ENCODE measurements at places on chromosomes 3 and 15.

- no peak for DNase-seq
These were observed 248.2 kb upstream of the ADAMTS9 start for GRCh38 chr3:64935971-64936370.

- DNase-seq, result peak; percentile 69
These were observed 5.9 kb downstream of the RNU6-1 start for GRCh38 chr15:67833710-67834511.

DNA sequence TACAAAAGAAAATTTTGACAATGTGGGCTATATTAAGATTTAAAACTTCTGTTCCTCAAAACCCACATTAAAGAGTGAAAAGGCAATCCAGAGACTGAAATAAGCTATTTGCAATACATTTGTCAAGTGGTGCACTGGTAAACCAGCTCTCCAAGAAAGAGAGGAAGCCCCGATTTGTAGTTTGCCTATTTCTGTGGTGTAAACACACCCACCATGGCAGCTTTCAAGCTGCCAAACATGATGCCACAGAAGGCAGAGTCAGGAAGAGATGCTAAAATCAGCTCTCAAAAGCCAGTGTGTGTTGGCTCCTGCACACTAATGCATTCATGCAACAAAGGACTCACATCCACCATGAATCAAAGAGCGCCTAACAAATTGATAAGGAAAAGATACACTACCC lies 17.5 kb downstream of the RFTN1 start:
- DNase-seq, result peak; percentile 14

DNA sequence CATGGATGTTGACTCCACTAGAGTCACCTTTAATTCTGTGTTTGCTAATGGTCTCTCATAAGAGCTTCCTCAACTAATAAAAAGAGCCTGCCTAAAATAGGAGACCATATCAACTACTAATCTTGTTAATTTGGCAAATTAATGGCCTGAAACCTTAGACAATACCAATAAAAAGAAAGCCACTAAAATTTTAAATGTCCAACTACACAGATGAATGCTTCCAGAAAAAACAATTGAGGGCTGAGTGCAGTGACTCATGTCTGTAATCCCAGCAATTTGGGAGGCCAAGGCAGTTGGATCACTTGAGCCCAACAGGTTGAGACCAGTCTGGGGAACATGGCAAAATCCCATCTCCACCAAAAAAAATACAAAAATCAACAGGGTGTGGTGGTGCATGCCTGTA lies 230.9 kb downstream of the NSUN3 start:
- DNase-seq, result no peak

DNA sequence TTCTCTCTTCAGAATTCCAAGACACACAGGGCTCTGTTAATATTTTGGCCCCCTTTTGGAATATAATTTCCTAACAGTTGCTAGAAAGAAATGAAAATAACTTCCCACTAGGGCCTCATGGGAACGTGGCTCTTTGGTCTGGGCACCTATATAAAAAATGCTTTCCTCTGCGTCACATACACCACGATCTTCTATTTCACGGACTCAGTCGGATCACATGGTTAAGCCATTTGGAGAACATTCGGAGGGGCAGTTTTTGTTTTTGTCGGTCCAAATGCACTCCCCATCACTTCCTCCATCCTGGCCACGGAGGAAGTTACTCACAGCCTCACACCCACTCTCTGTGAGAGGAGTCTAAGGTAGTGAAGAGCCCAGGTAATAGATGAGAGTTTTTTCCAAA lies 21.0 kb downstream of the TMEM44 start:
- no peak for DNase-seq

DNA sequence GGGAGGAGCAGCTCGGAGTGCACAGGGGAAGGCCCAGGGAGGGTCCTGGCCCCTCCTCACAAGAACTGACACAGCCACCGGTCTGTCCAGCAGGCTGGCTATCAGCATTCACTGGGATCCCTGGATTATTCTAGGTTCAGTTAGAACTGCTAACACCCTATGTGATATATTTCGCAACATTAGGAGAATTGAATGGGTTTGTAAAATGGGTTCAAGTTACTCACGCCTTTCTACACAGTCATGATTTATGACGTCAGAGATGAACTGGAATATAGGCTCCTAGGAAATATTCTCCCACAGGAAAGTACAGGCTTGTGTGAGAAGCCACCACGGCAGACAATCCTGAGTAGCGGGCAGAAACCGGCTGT lies 969 bp upstream of the BSN start:
- DNase-seq, result no peak

DNA sequence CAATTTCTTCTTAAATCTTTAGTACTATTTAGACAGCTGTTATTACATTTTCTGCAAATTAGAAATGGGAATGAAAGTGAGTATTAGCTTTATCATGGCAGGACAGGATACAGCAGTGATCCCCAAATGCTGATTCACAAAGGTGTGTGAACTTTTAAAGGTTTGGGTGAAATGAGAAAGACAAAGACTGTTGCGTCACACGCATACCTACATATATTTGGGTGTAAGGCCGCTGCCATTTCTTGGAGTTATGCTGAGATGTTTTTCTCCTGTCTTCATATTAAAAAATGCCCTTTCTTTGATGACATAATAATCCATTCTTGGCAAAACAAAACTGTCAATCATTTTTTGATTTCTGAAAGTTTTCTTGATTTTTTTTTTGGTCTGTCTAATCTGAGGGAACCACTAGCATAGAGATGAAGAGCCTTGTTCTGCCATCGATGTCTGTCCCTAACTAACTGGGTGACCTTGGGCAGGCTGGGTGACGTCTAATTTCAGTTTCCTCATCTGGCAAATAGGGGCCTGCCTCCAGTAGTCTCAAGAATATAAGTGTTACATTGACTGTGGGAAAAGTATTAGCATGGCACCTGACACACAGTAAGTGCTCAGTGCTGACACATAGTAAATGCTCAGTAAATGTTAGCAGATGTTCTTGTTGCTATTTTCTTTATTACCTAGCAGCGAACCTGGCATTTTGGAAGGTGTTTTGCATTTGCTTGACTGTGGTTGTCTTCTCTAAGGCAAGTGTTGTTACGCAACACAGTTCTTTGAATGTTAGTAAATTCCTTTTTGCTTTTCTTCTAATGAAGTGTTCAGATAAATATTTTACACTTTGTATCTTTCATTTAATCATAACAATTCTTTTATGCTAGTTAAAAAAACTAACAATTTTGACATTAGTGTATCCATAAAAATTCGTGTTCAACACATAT lies 5.0 kb downstream of the MITF start:
- no peak for DNase-seq

DNA sequence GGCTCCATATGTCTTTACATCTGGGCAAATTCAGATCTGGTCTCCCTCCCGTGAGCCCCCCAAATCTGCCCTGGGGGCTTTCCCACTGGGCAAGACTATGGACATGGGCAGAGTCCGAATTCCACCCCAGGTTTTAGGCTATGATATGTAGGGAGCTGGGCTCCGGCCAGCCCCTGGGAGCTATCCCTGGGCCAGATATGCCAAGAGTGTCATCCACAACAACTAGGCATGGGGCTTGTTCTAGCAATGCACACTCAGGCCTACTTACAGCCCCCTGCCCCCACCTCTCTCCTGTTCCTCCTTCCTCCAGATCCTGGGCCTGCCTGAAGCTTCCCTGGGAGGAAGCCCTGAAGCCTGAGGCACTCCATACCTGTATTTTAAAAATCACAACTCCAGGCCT lies 622 bp downstream of the XIRP1 start:
- no peak for DNase-seq

DNA sequence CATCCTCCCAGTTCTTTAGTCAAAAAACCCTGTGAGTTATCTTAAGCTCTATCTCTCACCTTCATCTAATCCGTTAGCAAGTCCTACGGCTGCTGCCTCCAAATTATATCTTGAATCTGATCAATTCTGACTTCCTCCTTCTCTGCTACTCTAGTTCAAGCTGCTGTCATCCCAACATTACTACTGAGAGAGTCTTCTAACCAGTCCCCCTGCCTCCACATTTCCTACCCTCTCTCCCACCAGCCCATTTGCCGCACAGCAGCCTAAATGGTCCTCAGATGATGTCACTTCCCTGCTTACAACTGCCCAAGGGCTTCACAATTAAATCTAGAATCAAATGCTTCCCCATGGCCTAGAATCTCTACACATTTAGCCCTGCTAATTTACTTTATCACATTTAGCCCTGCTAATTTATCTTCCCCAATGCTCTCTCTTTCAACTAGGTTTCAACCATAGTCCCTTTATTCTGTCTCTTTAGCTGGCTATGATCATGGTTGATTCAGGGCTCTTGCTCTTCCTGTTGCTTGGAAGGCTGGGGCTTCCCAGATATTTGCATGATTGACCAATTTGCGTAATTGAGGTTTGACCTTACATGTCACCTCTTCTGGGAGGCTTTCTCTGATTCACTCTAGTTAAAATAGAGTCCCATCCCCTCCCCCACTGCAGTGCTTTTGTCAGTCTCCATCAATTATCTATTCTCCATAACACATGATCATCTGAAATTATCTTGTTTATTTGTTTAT lies 11.0 kb upstream of the ARL14 start:
- peak; percentile 88 for DNase-seq

- DNase-seq, result no peak
These were observed 332.3 kb downstream of the FOXP1 start for GRCh38 chr3:71251156-71251775.

DNA sequence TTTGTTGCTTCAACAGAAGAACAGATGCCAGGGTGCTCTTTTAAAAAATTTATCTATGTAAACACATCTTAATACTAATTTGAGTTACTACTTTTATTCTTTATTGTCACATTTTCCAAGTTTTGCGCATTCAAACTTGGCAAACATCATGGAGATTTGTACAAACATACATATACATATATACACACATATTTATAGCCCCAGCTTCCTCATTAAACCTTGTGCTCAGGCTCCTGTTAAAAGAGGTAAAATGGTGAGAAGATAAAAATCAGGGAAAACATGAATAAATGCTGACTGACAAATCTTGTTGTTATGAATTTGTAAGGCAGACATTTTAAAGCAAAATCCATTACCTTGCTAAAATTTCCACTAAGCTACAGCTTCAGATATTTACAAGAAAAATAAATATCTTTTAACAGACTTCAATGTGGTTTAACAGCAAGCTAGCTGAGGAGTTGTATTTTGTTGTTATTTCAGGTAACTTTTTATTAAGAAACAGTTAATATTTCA lies 27.1 kb downstream of the CDV3 start:
- no peak for DNase-seq

DNA sequence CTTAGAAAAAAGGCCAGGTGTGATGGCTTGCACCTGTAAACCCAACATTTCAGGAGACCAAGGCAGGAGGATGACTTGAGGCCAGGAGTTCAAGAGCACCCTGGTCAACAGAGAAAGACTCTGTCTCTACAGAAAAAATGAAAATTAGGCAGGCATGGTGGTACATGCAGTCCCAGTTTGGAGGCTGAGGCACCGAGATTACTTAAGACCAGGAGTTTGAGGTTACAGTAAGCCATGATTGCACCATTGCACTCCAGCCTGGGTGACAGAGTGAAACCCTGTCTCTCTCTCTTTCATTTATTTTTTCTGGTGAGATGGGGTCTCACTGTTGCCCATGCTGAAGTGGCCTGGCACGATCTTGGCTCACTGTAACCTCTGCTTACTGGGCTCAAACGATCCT lies 24.7 kb downstream of the IP6K1 start:
- no peak for DNase-seq

- no peak for DNase-seq
These were observed 71.4 kb downstream of the PEAK1 start for GRCh38 chr15:77348511-77348910.

DNA sequence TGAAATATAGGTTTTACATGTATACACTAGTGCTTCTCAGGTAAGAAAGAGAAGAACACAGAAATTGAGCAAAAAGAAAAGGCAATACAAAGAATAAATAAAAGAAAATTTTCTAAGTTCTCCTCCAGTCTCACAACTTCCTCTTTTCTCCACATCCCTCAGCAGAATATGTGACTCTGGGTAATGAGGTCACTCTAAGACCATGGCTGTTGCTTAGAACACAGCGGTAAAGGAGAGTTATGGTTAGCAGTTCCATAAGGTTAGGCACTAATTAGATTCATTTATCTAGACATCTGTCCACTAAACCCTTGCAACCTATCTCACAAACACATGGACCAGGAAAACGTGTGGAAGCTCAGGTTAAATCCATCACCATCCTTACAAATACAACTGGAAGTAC lies 47.9 kb downstream of the IGSF11 start:
- DNase-seq, result no peak

DNA sequence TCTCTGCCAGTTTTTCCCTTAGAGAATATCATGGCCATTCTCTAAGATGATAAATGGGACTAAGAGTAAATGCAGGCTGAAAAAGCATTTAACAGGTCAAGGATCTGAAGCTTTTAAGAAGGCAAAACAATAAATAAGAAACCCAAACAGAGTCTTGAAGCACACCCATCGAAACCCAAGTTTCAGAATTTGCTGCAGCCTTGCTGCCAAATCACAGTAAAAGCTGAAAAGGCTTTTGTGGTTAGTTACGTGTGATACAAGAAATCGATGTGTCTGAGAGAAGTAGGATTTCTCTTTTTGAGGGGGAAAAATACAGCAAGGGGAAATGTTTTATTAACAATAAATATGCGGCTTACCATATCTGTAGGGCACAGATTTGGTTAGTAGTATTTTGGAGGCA lies 92.0 kb downstream of the IGF1R start:
- peak; percentile 67 for DNase-seq

DNA sequence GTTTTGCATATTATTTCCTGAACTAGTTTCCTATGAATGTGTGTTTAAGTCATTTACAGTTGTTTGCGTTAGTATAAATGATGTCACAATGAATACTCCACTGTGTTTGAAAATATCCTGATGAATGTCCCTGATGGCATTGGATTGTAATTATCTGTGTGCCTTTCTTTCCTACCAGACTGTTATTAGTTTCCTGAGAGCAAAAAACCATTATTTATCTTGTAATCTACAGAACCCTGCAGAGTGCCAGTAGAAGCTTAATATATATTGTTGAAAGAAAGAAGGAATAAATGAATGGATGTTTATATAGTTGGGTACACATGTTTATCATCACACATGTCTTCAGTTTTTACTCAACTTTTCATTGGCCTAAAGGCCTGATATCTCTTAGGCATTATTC lies 312.6 kb downstream of the AGBL1 start:
- DNase-seq, result no peak
